ENCODE measurements at places on chromosomes 5 and 9.

DNA sequence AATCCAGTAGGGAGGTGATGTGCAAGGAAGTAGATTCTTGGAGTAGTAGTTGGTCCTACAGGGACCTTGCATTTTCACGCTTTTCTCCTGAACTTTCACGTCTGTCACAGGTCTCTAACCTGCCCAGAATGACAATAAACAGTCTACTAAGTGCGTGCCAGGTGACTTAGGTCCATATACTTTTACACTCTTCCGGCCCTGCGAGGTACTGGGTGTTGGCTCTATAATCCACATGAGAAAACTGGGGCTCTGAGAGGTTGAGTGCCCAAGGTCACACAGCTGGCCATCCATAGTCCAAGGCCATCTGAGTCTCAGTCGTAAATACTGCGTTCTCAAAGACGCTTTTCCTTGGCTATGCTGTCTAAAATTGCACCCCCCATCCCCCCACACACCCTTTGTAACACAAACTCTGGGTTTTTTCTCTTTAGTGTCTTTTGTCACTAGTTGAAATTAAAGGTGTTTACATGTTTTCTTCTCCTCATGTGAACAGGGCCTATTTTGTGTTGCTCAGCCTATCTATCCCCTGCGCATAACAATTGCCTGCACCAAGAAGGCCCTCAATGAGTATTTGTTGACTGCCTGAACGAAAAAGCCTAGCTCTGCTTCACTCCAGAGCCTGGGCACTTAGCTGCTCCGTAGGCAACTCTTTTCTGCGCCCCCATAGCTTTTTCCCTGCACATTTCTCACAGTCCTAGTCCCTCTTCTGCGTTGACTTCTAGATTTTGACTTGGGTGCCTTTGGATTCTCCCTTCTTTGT, 943 bp downstream of the SFXN1 start:
- DNase-seq = no peak

- peak; percentile 61 for DNase-seq
Observed at GRCh38 chr5:172420235-172420939, 33.9 kb downstream of the SH3PXD2B start.

- peak; percentile 71 for DNase-seq
Observed at GRCh38 chr5:55159763-55160492, at the start of gene GPX8. Gene GPX8 (plus strand): TSS chr5:55160171. CDS start chr5:55160193, 22 bp downstream.

DNA sequence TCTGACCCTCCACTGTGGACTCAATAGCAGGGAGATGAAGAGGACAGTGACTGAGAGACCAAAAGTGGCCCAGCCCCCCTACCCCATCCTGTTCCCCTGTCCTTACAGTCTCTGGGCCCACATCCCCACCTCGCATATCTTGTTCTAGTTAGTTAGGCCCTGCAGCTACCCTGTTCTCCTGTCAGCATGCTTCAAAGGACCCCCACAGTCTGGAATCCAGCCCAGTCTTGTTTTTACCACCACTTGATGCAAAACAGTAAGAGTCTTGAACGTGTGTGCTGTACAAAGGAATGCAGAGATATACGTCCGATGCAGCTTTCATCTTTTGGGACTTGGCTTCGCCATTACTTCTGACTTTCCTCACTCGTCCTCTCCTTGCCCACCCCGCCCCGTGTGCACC, 12.2 kb upstream of the POMT1 start:
- no peak for DNase-seq

DNA sequence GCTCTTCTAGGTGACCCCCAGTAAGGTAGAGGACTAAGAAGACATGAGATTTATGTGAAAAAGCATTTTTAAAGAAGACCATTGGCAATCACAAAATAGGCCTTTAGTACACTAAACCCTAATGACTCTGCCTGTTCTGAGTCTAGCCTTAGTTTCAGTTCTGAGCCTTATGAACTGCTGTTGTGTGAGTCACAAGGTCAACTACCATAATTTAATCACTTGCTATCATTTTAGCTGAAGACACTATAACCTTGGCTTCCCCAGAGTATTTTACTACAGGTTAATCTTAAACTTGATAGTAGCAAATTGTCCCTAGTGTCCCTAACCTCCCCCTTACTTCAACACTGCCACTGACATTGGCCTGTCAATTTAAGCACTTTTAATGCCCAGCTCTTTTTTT, 34.4 kb downstream of the APC start:
- no peak for DNase-seq

DNA sequence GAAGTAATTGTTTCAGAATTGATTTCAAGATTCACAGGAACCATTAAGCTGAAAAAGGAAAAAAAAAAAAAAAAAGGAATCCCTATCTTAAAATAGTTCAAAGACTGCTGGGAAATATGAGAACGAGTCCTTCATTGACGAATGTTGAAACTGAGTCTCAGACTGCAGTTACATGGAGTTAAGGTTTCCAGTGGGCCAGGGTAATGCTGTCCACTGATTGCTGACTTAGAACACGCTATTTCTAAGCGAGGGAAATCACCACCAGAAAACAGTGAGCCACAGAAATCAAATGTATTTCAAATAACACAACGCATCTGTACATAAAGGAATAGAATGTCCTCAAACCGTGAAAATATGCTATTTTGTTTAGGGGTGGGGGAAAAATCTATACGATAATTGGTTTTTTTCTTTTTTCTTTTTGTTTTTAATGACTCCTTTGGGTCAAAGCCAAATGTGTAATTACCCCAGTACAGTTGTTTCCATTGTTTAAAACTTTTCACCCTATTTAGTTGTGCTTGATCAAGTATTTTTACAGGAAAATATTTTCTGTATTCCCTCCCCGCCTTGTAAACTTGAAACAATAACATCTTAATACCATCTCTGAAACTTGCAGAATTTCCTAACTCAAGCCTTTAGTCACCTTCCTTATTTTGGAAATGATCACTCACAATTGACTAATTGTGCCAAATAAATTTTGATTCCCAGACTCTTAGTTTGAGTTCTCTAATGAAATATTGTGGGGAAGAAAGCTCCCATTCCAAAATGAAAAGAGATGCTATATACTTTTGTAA, 208.3 kb downstream of the MCTP1 start:
- DNase-seq = no peak

DNA sequence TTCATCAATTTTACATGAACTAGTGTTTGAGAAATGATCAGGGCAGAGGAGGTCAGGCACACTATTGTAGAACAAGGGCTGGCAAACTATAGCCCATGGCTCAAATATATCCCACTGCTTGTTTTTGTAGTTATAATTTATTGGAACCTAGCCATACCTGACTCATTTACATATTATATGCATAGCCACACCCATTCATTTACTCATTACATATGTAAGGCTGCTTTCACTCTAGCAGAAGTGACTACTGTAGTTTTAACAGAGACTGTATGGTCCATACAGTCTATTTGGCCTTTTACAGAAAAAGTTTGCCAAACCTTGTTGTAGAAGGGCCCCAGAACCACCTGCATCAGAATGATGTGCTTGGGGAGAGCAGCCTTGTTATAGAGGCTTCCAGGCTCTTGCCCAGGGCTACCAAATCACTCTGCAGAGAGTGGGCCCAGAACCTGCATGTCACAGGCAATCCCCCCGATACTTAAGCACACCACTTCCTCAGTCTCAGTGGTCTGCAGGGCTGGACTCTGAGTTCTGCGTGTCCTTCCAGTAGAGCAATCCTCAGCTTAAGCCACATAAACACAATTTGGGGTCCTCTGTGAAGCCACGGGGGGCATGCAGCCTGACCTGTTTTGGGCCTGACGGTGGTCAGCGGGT, 6.7 kb downstream of the ANKS6 start:
- no peak for DNase-seq

Measured in trophoblast cell (in vitro differentiated cells and primary cell).